ENCODE measurements at places on chromosomes 11 and 22.

DNA sequence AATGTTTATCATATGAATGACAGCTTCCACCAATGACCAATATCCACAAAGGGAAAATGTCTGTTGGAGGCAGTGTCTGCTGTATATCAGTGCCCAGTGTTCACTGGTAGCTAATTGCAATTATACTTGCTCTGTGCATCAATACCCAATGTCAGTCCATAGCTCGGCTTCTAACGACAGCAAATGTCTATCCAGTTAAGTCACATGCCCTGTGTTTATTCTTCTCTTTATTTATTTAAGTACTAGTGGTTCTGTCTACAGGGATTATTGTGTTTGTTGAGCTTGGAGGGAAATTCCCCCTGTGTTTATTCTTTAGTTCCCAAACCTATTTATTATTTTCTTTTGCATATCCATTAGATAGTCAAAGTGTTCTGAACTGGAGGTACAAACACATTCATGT, 18.6 kb downstream of the TSKU start:
- DNase-seq, result no peak

DNA sequence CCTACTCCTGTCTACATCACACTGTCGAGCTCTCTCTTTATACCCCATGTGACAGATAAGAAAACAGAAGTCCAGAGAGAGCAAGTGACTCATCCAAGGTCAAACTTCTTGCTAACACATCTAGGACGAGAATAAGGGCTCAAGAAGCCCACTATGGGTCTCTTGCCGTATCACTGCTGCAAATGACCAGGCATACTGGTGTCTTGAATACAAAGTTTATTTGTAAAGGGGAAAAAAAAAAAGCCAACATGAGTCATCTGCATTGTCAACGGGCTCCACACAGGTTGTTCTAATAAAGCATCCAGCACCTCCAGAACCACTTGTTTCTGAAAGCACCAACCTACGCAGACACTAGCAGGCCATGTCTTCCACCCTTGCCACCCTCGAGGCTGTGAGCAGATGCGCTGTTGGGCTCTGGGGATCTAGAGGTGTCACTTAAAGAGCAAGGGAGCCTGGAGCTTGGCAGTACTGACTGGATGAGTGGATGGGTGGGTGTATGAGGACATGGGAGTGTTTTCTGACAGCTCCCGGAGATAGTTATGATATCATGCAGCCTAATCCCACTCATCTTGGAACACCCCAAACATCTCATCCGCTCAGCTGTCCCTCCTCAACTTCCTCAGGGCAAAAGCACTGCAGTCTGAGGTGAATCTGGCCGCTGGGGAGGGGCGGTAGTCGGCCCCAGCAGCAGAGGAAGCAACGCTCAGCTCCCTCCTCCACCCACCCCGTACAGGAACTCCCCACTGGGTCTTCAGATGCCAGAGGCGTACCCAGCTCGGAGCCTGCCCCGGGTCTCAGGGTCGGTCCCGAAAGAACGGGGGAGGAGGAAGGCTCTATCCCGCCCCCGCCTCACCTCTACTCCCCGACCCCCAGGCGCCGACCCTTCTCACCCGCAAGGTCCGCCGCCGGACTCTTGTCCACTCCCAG, 1.0 kb downstream of the SMCO4 start:
- no peak for DNase-seq

GRCh38 chr11:98568013-98568412, 452.7 kb upstream of the CNTN5 start:
- no peak for DNase-seq

GRCh38 chr11:122172352-122173073, 56.5 kb upstream of the BLID start:
- DNase-seq, result no peak

GRCh38 chr22:32103658-32104315, 55.3 kb downstream of the C22orf42 start:
- no peak for DNase-seq

- DNase-seq, result no peak
Observed at GRCh38 chr11:64570341-64570740, 20.7 kb upstream of the SLC22A12 start.

DNA sequence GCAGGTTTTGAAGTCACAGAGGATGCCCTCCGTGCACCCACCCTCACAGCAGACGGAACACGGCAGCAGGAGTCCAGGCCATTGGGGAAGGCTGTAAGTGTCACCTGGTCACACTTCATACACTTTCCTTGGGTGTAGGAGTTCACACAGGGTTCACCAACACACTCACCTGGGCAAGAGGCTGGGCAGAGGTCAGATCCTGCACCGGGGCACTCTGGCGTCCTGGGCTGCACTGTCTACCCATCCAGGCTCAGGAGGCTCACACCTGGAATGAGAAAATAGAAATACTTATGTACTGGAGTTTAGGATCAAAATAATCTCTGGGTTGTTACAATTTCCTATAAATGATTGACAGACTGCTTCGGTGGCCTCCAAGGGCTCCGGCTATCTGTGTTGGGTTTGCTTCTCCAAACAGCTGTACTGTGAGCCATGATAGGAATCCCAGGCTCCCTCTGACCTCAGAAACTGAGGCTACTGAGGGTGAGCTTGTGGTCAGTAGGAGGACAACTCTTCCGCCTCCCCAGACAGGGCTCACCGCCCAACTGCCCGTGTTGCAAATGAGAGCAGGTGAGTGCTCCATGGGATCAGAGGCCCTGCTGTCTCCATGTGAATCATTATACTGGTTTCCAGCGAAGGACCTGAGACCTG, 20.1 kb upstream of the CARS1 start:
- DNase-seq, result no peak

DNA sequence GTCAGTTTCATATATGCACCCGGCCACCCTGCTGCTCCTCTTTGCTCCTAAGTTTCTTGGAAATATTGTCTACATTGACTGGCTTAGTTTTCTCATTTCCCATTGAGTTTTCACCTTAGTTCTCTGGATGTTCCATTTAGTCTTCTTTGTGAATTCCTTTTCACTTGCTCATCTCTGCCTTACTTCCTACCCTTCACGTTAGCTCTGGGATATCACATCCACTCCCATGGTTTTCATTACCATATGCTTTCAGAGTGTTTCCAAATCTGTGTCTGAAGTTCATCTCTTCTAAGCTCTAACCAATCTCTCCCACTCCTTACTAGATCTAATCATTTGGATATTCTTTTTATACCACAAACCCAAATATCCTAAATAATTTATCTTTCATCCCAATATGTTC, 226.4 kb downstream of the FAM76B start:
- DNase-seq, result no peak

DNA sequence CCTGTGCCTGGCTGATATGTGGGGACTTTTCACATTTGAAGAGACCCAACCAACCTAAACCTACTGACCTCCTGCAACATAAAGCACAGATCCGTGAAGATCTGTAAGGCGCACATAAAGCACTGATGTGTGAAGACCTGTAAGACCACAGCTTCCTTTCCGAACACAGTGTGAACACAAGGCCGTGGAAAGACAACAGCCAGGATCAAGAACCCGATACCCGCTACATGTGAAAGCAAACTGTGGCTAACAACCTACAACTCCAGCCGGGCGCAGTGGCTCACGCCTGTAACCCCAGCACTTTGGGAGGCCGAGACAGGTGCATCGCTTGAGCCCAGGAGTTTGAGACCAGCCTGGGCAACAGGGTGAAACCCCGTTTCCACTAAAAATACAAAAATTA, 17.6 kb upstream of the PPFIA1 start:
- DNase-seq, result no peak

GRCh38 chr22:48600681-48601080, 1227.0 kb downstream of the BRD1 start:
- no peak for DNase-seq

DNA sequence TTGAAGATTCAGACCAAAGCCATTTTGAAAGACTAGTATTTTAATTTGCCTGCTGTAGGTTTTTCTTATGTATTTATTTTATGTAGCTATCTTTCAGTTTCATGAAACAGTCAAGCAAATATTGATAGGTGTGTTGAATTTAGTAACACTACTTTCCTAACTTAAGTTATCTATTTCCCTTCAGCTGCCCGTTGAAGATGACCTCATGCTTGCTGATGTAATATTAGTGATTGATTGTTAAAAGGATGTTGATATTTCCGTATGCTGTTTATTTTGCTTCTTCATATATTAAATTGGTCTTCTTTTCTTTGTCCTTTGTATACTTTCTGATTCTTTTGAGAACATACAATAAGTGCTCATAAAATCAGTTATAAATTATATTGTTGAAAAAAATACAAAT, 86.8 kb upstream of the CHORDC1 start:
- no peak for DNase-seq

- DNase-seq, result no peak
Observed at GRCh38 chr22:43365715-43366440, 22.7 kb upstream of the SCUBE1 start.

DNA sequence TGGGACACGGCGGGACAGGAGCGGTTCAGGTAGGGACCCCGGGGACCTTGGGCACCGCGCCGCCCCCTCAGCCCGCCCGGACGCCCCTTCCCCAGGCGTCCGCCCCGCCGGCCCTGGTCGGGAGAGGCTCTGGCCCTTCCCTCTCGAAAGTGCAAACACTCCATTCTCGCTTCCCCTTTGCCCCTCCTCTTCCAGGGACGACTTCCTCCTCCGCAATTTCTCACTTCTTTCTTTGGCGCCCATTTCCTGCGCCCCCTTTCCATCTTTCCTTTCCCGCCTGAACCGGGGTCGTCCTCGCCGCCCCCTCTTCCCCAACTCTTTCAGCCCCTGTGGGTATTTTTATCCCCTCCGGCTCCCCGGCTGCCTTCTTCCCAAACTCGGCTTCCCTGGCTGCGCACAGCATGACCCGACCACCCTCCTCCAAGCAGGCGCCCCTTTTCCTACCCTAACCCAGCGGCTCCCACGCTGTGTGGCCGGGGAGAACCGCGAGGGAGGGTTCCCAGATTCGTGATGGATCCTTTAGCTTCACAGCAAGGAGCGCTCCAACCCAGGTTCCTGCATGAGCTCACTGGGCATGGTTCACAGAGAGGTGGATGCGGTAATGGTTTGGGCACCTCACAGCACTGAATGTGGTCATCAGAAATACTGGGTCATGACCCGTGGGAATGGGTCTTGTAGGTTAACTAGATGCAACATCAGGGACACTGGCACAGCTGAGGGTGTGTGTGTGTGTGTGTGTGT, 689 bp downstream of the RAB39A start:
- no peak for DNase-seq

DNA sequence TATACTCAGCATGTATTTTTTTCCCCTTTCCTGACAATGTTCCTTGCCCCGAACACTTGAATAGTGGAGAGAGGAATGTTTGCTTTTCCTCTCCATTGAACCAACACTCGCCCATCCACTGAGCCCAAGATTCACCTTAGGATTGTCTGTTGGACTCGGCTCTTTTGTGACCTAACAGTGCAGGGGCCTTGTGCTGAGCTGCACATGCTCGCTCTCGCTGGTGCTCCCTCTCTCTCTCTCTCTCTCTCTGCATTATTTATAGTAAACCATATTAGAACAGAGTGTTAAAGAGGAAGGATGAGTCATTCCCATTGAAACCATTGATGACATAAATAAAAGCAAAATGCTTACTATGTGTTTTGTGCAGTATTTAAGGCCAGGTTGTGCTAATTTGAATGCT, 20.7 kb downstream of the ZBTB16 start:
- DNase-seq, result no peak

DNA sequence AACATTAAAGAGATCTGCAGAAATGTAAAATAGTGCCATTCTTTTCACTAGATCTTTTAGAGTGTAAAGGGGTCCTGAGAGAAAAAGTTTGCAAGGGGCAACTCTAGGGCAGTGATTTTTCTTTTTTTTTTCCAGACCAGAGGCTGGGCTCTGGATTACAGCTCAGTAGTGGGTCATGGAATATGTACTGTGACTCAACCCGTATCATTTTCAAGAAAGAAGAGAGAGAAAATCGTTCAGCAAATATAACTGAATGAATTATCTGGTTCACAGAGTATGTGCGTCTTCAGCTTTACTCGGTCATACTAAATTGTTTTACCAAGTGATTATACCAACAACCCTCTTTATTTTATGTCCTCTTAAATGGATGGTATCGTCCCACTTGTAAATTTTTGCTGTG, 3.8 kb downstream of the CEP57 start:
- DNase-seq, result no peak

GRCh38 chr22:19639610-19640135, 74.6 kb upstream of the SEPTIN5 start:
- DNase-seq, result no peak

DNA sequence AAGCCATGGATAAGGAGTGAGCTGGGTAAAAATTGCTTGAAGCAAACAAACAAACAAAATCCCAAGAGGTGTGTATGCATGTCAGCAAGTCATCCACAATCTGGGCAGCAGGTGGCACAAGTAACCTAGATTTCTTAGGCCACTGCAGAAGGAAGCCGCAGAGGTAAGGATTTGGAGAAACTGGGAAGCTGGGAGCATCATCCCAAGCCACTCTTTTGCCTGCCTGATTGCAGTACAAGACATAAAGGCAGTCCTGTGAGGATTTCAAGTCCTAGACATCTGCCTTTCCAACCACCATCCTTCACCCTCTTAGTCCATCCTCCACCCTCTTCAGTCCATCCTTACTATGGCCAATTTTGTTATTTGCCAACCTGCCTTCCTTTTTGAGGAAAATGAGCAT, 67.2 kb upstream of the BMAL1 start:
- no peak for DNase-seq

GRCh38 chr11:97092823-97093222, 703.0 kb downstream of the JRKL start:
- DNase-seq, result no peak

Measured in stimulated activated CD4-positive, alpha-beta T cell treated with anti-CD3 and anti-CD28 coated beads, Interleukin-1b, Interleukin-23, amount 100 ng/mL, for 24 hours (primary cell).